ENCODE measurements at places on chromosomes 5 and 9. TPM values are rescaled to one million over a fixed set of nuclear protein-coding genes. Genes with fewer than 3 reads are reported as not detected.

DNA sequence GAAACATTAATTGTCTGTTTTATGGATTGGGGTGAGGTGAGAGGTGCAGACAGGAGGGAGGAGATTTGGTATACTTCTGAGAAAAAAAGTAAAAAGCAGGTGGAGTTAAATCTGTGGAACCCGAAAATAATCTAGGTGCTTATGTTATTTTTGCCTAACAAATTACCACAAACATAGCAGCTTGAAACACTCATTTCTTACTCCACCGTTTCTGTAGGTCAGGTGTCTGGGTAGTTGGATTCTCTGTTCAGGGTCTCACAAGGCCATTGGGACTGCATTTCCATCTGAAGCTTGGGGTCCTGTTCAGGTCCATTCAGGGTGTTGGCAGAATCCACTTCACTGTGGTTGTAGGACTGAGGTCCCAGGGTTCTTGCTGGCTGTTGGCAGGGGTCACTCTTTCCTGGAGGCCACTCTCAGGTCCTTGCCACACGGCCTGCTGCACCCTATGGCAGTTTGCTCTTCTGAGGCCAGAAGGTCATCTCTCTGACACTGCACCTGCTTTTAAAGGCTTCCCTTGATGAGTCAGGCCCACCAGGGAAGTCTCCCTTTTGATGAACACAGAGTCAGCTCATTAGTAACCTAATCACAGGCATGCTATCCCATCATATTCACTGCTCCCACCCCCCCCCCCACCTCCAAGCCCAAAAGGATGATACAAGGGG, 82.2 kb downstream of the TRIO start:
- DNase-seq: no peak

POLR1E gene
- polyA plus RNA-seq: 22.0 TPM

GRCh38 chr5:173920024-173920753, 32.0 kb downstream of the CPEB4 start:
- no peak for DNase-seq

DNA sequence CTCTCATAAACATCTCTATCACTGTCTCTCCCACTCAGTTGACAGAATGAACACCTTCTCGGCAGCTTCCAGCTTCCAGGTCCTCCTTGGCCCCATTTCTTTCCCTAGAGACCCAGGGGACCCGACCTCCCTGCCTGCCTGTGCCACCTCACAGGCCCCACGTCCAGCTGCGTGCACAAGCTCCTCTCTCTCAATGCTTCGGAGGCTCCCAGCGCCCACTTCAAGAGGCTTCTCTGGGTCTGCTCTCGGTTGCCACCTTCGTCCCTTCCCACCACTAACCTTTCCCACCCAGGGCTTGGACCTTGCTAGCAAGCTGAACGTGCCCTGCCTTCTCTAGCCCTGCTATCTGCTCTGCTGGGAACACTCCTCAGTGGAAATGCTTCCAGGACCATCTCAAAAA, 2.8 kb upstream of the N4BP3 start:
- no peak for DNase-seq

C9orf153 gene
- polyA plus RNA-seq: 0.16 TPM

DNA sequence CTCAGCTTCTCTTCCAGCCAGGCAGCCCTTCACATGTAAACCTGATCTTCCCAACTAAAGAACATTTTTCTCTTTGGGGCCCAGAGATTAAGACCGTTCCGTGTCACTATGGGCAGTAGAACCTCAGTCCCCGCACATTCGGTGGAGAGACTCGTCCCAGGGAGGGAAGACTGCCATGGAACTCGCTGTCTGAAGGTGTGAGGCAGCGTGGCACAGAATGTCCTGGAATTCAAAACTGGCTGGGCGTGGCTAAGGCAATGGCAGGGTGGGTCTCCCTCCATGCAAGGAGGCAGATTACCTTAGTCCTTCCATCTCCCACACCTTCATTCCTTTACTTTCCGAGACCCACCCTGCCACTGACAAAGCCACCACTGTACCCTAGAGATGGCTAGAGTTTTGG, 57.4 kb upstream of the ZNF354A start:
- no peak for DNase-seq

GRCh38 chr9:12916042-12916441, 141.2 kb downstream of the LURAP1L start:
- no peak for DNase-seq

DNA sequence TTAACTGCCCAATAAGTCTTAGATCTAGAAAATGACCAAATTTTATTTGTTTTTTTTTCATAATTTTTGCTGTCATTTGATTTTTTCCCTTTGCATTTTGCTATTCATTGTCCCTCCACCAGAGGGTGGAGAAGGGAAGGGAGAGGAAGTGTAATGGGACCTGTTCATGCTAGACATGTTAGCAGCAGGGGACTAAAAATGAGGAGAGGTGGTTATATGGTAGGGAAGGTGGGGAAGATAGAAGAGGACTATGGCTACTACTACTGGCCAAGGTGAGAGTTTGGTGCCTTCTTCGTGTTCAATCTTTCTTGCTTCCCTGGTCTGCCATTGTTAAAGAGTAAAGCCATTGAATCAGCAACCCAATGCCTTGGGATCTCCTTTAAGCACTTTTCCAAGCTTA, 6.4 kb downstream of the GRIA1 start:
- DNase-seq: no peak

MCTP1 gene
- polyA plus RNA-seq: 5.9 TPM

ENTREP1 gene
- polyA plus RNA-seq: 16.1 TPM

ZNF483 gene
- 1.1 TPM for polyA plus RNA-seq

DNA sequence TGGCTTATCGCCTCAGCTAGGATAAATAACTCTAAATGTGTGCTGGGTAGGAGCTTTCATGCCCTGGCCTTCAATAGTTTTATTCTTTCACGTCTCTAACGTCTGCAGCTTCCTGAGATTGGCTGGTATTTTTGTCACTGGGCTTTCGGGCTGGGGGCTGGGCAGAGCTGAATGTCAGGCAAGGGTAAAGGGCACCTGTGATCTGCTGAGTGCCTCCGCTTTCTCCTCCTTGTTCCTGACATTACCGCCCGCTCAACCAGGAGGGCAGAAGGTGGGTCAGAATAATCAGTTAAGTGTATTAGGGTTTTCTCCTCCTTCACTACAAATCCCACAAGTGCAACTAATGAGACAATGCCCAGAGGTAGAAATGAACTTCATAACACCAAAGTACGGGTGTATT, 216.6 kb downstream of the TSSK1B start:
- no peak for DNase-seq

DNA sequence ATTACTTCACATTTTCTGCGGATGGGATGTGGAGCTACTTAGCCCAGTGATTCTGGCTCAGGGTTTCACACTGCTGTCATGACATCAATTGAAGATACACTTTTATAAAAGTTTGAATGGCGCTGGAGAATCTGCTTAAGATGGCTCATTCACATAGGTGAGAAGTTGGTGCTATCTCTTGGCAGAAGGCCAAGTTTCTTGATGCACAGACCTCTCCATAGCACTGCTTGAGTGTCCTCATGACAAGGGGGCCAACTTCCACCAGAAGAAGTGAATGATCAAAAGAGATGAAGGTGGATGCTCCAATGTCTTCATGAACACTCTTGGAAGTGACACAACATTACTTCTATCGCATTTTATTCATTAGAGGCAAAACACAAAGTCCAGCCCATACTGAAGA, 403.7 kb upstream of the CCNG1 start:
- no peak for DNase-seq

DNA sequence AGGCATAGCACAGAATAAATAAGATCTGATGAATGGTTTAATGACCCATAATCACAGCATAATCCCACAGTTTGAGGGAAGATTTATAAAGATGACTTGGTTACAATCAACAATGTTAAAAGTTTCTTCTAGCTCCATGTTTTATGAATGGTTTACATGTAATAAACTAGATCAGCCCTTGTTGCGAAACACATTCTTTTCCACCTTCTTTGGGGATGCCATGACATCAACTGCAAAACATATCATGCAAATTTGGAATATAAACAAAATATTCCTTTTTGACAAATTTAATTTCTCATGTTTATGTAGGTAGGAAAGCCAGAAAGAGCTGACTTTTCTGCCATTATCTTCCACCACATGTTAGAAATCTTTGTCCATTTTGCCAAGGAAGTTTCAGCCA, 979.5 kb downstream of the MAT2B start:
- DNase-seq: no peak

STPG3 gene
- 0.43 TPM for polyA plus RNA-seq

NR5A1 gene
- 0.46 TPM for polyA plus RNA-seq

DNA sequence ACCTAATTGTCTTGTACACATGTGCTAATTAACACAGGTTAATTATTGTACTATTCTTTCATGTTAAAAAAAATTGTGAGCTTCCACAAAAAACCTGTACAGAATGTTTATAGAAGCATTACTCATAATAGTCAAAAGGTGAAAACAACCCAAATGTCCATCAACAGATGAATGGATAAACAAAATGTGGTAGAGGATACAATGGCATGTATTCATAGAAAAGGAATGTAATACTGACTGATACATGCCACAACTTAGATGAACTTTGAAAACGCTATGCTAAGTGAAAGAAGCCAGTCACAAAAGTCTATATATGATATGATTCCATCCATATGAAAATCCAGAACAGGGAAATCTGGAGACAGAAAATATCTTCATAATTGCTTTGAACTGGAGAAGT, 25.6 kb downstream of the RRAGA start:
- no peak for DNase-seq

- DNase-seq: no peak
These were observed 29.0 kb downstream of the CXXC5 start for GRCh38 chr5:139676951-139677735.

DOCK8 gene
- 60.4 TPM for polyA plus RNA-seq

DNA sequence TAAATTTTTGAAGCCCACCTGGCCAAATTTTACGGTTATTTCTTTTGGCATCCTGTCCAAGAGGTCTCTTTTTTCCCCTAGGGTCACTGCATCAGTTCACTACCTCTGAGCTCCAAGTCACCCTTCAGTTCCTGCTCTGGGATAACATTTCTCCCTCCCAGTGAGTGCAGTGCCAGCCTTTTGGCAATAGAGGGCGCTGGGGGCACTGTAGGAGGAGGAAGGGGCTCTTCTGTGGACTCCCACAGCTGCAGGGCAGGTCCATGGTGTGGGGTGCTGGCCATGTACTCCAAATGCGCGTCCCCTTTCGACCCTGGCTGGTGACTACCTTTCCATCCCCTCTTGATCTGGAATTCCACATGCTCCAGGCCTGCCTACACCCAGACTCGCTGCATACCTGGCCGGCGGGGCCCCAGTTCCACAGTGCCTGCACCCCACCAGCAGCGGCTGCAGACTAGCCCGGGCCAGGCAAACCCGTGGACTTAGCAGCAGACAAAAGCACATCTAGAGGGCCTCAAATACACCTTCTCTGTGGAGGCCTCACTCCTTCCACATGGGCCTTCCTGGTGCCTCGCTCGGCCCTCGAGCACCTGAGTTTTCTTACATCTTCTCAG, 20.3 kb upstream of the NINJ1 start:
- no peak for DNase-seq

DNA sequence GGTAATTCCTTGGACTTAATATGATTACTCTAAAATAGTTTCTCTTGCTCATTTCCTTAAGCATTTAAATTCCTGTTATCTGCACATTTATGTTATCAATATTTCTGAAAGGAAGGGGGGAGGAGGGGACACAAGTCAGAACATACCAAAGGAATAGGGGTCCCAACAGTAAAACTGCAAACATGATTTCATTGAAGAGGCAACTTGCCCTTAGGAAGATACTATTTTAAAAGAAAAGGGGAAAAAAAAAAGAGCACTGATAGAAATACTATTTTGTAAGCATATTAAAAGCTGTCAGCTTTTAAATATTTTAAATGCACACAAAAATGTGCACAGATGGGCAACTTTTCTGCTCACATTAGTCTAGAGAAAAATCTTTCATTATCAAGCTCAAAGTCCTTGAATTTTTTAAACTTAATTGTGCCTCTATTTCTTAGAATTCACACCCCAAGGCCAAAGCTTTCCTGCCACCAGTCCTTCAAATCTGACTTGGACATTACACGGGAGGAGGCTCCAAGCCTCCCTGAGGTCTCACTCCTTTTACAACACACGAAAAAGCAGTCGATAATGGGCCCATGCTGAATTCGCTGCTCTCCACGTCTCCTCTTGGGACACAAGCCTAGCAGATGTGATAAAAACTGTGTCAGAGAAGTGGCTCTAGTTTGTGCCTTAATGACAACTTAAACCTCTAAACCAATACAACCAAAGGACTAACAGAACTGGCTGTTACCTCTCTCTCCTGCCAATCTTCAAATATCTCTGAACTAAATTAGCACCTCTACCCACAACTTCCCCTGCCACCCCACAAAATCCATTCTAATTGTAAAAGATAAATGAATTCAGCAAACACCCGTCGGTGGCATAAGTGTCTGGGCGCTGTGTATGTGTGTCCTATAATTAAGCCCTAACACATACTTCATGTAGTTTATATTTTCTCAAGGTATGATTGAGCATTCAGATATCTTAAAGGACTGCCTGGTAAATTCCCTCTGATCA, 154.3 kb downstream of the DENND1A start:
- DNase-seq: no peak

MARCOL gene
- polyA plus RNA-seq: not detected

- DNase-seq: no peak
These were observed 52.5 kb downstream of the ANKDD1B start for GRCh38 chr5:75663579-75664284.

DNA sequence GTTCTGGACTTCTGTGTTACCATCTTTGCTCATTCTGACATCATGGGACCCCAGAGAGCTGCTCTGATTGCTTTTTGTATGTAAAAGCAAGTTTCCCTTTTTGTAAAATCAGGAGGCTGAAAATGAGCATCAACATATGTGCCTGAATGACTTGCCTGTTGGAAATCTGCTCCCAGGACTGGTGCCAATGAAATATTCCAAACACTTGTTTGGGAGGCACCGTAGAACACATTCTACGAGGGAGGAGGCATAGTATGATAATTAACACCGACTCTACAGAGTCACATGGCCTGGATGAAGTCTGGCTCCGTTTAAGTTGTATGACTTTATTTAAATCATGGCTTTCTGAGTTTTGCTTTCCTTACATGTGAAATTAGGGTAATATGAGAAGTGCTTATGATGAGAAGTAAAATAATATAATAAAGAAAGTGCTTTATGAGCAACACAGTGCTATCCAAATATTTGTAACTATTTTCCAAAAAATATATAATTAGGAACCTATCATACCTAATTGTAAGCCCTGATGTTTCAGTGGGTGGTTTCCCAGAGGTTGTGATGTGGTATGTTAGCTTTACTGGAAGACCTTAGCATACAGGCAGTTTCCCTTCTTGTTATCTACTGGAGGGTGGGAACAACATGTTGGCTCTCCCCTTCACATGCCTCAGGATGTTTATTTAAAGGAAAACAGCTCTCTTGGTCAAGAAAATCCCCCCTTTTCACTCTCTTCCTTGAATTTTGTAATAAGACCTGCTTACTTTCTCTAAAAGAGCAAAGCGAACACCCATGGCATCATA, 238.1 kb downstream of the FBXL7 start:
- DNase-seq: no peak

TMEM203 gene
- 47.2 TPM for polyA plus RNA-seq

BTNL3 gene
- polyA plus RNA-seq: 0.14 TPM

LCN9 gene
- polyA plus RNA-seq: not detected

FPGS gene
- polyA plus RNA-seq: 48.4 TPM

RABEPK gene
- polyA plus RNA-seq: 19.5 TPM

DNA sequence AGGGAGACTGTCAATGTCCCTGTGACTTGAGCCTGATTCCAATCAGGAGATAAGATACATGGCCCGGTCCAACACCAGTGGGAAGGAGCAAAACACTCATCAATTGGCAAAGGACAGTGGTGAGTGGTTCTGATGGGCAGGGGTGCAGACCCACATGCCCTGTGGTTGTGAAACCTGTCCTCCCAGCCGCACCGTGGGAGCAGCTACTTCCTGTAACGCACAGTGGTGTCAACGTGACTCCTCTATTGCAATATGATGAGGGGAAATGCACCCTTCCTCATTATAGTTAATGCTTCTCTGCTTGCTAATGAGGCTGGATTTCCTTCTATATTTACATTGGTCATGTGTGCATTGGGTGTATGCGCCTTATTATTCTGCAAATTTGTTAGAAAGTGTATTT, 223.0 kb downstream of the IRX1 start:
- DNase-seq: no peak
